Germinal center (tissue), 1 donor: ENCODE measurements at places on chromosomes 16 and 17.

DNA sequence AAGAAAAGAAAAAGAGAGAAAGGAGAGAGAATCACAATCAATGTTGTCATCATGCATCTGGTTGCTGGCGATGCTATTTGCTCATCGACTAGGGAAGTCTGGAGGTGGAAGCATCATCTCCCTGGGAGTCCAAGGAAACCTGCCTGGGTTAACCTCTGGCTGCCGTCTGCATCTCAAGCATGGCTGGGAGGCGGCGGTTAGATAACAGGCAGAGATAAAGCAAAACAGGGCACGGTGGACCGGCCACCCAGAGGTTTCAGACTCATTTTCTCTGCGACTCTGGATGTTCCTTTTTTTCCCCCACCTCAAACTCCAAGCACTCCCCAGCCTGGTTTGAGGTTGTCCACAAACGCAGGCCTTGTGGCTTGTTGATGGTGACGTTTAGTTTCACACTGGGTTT, 161.2 kb downstream of the ENGASE start:
- no peak for DNase-seq

DNA sequence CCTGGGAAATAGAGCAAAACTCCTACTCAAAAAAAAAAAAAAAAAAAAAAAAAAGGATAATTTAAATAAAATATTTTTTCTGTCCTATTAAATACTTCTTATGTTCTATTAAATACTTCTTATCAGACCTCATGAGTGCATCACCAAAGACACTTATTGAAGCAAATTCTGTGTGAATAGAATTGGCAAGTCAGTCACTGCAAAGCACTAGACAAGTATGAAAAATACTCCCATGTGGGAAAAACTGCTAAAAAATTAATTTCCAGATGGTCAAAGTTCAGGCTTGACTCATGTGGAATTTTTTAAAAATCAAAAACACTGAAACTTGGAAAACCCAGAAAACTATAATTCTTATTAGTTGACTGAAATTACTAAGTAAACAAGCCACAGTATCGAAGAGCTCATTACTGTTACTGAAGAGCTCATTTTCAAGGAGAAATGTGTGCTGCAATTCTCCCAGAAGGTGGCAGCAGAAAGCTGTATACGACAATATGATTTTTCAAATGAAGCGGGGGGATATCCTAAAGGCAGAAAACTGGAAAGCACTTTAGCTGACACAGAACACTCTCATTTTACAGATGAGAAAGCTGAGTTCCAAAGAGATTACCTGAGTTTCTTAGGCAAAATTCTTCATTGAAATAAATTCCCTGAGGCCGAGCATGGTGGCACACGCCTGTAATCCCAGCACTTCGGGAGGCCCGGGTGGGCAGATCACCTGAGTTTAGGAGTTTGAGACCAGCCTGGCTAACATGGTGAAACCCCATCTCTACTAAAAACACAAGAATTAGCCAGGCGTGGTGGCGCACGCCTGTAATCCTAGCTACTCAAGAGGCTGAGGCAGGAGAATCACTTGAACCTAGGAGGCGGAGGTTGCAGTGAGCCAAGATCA, 15.9 kb upstream of the FBXO47 start:
- peak; percentile 53 for DNase-seq

DNA sequence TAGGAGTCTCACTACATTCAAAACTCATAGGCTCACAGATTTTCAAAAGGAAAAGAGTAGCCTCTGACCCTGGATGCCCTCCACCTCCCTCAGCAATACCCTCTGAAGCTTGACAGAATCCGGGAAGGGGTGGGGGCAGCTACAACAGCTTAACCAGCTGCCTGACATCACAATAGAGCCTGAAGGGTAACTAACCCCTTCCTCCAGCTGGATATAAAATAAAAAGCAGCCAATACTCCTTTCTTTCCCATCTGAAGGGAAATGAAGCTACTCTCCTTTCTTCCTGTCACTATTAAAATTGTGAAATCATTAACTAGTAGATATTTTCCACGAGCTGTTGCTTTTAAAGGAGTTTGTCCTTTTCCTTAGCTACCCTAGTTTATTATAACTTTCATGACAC, 24.0 kb downstream of the USP31 start:
- DNase-seq, result no peak

GRCh38 chr17:39576187-39576586, 31.5 kb downstream of the NEUROD2 start:
- peak; percentile 53 for DNase-seq

GRCh38 chr17:55783684-55784245, 32.9 kb downstream of the PCTP start:
- no peak for DNase-seq

GRCh38 chr17:33482636-33483035, 189.5 kb upstream of the ASIC2 start:
- DNase-seq, result no peak

DNA sequence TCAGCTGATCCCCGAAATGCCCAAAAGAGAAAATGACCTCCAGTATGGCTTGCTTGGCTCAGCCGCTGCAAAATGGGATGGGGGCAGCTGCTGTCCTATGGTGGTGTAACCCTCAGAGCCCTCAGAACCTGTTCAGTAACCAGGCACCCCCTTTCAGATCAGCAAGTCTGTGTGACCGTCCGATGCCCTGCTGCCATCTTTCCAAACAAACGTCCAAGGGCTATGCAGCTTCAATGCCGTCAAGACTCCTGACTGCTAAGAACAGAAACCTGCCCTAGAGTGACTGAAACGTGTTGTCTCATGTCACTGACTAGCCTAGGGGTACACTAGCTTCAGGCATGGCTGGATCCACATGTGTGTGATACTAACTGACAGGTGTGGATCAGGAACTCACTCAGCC, 70.4 kb downstream of the GNAO1 start:
- DNase-seq, result no peak

GRCh38 chr17:30132615-30133014, 16.0 kb downstream of the NSRP1 start:
- DNase-seq, result no peak

DNA sequence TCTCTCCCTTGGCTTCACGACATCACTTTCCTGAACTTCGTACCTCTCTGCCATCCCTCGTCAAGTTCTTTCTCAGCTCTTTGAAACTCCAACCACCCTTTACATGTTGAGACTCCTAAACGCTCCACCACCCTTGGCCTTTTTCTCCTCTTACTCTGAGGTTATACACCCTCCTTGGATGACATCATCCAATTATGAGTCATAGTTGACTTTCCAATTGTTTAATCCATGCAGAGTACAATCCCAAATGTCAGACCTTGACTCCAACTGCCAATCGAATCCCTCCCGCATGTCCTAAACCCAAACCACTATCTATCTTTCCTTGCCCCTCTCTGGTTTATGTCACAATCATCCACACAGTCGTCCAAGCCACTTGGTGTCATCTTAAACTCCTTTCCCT, 18.4 kb upstream of the C16orf82 start:
- no peak for DNase-seq

DNA sequence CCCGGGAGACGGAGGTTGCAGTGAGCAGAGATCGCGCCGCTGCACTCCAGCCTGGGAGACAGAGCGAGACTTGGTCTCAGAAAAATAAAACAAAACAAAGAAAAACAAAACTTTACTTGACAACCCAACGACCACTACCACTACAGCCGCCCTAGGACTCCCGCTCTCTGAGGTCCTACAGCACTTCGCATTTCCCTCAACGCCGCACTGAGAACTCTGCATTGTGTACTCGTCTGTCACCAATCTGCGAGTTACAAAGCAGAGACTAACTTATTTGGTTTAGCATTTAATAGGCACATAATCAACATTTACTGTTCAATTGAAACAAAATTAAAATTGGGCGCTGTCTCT, 479 bp upstream of the ZNF207 start:
- no peak for DNase-seq

- DNase-seq, result no peak
Measured at GRCh38 chr17:72665852-72666851, 426.3 kb downstream of the SLC39A11 start.

DNA sequence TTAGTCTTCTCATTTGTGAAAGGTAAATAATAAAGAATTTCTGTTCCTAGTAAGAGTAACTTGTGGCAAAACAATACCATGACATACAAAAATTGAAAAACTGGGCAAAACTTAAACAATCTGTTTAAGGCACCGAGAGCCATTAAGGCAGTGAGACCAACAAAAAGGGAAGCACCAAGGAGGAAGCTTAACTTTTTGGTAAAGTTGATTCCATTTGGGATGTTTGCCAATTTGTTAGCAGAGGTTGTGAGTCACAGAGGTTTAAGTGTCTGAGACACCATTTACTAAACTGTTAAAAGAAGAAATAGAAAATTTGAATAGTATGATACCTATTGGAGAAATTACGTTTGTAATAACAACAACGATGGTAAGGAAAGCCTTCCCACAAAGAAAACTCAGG, 4.9 kb downstream of the SLC35G3 start:
- DNase-seq, result no peak

DNA sequence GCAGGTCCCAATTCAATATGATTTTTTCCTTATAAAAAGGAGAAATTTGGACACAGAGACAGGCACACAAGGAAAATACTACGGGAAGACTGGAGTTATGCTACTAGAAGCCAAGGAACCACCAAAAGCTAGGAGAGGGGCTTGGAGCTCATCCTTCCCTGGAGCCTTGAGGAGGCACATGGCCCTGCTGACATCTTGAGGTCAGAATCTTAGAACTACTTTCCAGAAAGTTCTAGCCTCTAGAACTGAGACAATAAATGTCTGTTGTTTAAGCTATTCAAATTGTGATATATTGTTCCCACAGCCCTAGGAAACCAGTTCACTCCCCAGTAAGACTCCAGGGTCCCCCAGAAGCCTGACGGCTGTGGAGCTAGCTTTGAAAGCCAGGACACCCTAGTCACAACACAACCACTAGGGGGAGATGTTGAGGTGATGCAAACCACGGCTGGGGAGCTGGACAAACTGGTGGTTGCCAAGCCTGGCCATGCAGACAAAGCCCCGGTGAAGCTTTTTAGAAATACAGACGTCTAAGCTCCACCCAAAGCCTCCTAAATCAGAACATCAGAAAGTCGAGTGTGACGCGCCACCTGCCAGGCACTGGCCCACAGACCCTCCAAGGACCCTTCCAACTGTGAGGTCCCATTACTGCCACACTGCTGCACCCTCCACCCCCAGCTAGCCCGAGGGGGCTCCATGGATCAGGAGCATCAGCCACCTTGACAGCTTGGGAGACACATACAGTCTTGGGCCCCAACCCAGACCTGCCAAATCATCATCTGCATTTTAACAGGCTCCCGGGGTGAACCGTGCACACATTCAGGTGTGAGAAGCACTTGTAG, 106.4 kb downstream of the SLC39A11 start:
- peak; percentile 87 for DNase-seq

GRCh38 chr16:85222155-85222863, 110.0 kb upstream of the CIBAR2 start:
- no peak for DNase-seq

DNA sequence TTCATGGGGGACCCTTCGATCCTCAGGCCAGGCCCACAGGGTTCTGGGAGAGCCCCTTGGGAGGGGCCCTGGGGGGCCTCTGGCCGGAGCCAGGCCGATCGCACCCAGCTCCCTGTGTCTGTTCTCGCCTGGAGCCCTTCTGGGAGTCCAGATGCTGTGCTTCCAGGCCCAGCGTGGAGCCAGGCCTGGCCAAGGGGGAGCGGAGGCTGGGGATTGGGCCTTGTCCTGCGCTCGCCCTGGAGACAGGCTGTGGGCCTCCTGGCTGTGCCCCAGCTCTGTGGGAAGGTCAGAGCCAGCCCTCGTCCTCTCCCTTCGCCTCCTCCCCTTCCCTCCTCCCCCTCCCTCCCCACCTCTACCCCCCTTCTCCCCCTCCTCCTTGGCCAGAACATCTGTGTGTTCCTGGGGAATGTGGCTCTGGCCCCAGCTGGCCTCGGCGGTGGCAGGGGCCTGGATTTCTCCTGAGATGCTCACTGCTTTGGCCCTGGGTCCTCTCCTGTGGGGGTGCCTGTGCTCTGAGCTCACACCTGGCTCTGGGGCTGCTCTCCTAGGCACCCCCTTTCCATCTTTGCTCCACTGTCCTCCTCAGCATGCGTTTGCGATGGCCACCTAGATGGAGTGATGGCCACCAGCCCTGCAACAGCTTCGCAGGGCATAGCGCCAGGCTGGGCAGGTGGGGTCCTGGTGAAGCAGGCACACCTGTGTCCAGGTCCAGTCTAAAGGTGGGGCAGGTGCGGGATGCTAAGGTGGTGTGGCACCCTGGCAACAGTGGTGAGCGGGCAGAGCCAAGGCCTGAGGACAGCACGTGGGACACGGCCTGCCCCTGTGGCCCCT, 90.6 kb upstream of the CIBAR2 start:
- DNase-seq, result no peak

DNA sequence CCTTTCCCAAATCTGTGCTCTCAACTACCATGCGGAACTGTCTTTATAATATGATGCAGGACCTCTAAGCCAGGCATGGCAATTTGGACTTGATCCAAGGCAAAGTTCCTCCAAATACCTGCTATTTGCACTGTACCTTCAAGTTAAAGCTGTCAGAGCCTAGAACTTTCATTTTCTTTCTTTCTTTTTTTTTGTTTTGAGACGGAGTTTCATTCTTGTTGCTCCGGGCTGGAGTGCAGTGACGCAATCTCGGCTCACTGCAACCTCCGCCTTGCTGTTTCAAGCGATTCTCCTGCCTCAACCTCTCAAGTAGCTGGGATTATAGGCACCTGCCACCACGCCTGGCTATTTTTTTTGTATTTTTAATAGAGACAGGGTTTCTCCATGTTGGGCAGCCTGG, 51.7 kb downstream of the ARHGAP27 start:
- DNase-seq, result no peak

DNA sequence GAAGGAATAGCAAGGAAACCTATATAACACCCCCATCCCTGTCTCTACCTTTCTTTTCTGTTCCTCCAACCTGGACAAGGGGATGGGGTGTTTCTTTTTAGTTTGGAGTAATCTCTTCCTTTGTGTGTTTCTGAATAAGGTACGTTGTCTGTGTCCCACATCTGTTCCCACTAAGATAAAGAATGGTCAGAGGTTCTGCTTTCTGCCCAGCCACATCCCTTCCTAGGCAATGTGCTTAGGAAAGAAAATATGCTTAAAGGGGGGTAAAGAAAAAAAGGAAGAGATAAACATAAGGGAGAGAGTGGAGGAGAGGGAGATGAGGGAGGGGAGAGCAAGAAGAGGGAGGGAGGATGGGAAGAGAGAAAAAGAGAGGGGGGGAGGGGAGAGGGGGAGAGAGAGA, 35.1 kb downstream of the SLC6A2 start:
- DNase-seq, result no peak

- DNase-seq, result no peak
Measured at GRCh38 chr17:6479622-6480302, 35.5 kb downstream of the PIMREG start.

- DNase-seq, result no peak
Measured at GRCh38 chr16:22912654-22913053, 98.7 kb downstream of the HS3ST2 start.

GRCh38 chr17:73007407-73007806, 85.1 kb downstream of the SLC39A11 start:
- no peak for DNase-seq

GRCh38 chr17:67211742-67212141, 33.3 kb downstream of the HELZ start:
- DNase-seq, result no peak

- peak; percentile 44 for DNase-seq
Measured at GRCh38 chr17:57442914-57443571, 186.7 kb downstream of the MSI2 start.
